RCC 7860 (cell line): ENCODE measurements at places on chromosomes 13 and 19.

GRCh38 chr19:54660964-54661363 lies 1.8 kb upstream of the LILRB4 start:
- no peak for DNase-seq

DNA sequence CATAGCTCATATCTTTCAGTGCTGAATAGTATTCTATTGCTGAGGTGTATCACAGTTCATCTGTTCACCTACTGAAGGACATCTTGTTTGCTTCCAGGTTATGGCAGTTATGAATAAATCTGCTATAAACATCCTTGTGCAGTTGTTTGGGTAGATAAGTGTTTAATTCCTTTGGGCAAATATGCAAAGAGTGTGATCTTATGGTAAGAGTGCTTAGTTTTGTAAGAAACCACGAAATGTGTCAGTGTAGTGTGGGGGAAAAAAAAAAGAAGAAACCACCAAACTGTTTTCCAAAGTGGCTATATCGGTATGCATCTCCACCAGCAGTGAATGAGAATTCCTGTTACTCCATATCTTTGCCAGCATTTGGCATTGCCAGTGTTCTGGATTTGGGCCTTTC lies 93.3 kb downstream of the PIBF1 start:
- no peak for DNase-seq

- DNase-seq = no peak
These were observed 4.2 kb downstream of the PDX1 start for GRCh38 chr13:27923794-27924528.

GRCh38 chr19:5296457-5297271 lies 43.9 kb downstream of the PTPRS start:
- DNase-seq = no peak

DNA sequence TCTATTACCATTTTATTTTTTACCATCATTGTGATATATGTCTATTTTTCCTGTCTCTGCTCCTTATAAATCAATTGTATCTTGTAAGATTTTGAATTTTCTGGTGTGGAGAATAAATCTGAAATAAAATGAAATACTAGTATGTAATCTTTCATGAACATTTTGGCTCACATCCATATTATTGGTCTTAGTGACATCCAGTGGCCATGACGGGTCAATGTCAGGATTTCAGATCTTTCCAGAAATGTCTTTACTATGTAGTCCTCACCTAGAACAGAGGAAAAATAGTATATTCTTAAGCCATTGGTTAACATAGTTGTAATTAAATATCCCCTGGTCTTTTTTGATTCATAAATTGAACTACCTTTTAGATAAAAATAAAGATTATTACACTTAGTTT lies 109.8 kb upstream of the GPC6 start:
- no peak for DNase-seq
